ENCODE measurements at places on chromosomes 12 and 14.

DNA sequence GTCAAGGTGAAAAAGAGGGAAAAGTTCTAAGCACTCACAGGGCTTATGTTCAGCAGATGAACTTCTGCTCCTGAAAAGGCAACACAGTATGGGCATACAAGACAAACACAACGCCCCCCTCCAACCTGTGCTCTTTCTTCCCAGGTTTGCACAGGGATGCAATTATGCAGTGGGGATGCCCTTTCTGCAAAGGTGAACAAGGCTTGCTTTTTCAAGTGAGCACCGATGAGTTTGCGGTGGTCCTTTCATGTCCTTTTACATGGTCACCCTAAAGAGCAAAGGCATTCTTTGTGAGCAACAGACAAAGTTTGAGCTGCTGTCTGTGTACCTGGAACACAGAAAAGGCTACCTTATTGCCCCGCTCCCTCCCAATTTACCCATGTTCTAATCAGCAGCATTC lies 6.7 kb downstream of the KITLG start:
- DNase-seq, result no peak

- DNase-seq, result no peak
Observed at GRCh38 chr14:29930283-29930682, 2.6 kb upstream of the PRKD1 start.

DNA sequence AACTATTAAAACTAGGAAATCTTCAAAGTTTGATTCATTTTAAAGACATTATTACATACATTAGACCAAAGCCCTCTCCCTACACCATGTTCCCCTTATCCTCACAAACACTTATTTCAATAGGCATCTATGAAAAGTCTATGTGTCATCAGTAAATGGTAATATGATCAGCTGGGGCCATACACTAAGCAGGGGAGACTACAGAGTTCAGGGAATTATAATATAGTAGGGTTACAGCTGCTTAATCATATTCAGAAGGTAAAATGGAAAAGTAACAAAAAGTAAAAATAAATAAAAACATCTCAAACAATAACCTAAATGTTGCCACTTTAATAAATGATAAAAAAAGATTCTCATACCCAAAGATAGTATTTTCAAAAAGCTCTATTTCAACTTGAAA lies 29.1 kb downstream of the PAWR start:
- DNase-seq, result no peak

DNA sequence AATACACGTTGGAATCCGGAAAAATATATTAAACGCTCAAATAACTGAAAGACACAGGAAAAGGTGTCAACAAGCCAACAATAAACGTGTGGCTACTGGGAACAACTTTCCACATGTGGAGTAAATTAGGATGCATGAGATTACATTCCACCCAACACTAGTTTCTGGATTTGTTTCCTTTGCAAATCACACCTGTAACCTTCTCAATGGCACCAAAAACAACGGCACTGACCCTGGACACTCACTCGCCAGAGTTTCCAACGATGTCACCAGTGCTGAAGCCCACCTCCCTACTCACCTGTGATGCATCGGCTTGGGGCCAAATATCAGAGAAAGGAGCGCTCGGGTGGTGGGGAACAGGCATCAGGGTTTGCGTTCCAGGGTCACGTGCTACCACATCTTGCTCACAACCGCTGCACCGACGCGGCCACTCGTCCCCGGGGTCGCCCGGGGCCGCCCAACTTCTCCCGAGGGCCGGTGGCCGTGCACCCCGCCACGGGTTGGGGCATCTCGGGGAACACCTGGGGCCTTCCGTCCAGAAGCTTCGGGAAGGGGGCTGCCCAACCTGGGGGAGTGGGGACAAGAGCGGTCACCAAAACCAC lies 629 bp downstream of the PRDM4 start:
- DNase-seq, result no peak

DNA sequence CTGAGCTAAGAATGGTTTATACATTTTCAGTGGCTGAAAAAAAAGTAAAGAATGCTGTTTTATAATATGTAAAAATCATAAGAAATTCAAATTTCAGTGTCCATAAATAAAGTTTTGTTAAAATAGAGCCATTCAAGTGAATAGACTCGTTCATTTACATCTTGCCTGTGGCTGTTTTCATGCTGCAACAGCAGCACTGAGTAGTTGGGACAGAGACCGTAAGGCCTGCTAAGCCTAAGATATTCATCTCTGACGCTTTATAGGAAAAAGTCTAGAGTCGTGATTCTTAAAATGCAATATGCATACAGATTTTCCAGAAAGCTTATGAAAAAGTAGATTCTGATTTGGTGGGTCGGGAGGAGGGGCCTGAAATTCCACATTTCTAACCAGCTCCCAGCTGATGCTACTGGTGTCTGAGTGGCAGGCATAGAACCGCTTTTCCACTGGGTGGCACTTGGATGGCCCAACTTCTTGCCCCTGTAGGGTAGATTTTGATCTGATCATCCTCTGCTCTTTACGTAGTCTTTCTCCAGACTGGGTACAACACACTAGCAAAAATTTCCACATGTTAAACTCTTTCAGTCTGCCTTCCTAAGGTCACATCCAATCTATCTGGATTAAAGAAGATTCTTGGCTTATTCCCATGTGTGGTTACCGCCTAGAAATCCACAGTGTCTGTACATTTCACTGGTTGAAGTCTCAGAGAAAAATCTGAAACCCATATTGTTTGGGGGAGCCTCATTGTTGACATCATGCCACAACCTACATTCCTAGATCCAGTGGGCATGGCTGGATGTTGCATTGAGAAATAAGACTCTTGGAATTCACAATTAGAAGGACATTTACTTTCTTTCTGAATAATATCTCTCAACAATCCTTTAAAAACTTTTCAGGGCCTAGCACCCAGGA lies 151.2 kb downstream of the C12orf75 start:
- no peak for DNase-seq

DNA sequence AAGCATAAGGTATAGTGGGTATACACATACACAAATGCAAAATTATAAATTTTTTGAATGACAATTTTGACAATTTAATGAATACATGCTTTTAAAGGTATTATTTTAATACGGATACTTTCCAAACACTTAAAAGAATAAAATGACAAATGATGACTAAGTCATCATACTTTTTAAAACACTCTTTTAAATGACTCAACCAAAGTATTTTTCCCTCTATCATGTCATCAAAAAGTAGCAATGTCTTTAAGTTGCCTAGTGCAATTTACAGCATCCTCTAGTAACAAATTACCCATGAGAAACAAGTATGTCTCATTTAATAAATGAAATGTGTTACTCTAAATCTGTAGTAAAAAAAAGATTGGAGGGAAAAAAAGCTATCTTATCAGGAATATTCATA lies 73.3 kb downstream of the RPS6KA5 start:
- DNase-seq, result no peak

GRCh38 chr12:82486524-82487235 lies 128.4 kb downstream of the METTL25 start:
- DNase-seq, result no peak
